ENCODE measurements at places on chromosomes 2 and 18. TPM values are rescaled to one million over a fixed set of nuclear protein-coding genes. Genes with fewer than 3 reads are reported as not detected.

SETBP1 gene
- total RNA-seq, result 7.6 TPM

CELF4 gene
- not detected for total RNA-seq

ANKRD30B gene
- not detected for total RNA-seq

RNF125 gene
- total RNA-seq, result 1.3 TPM

FHOD3 gene
- not detected for total RNA-seq

PPP1CB gene
- 64.2 TPM for total RNA-seq

SMYD5 gene
- total RNA-seq, result 13.5 TPM

CGREF1 gene
- total RNA-seq, result 9.6 TPM

RUFY4 gene
- total RNA-seq, result not detected

GULP1 gene
- 3.2 TPM for total RNA-seq

COL3A1 gene
- 10,756 TPM for total RNA-seq

CYTIP gene
- not detected for total RNA-seq

FRZB gene
- total RNA-seq, result not detected

FAM124B gene
- 0.39 TPM for total RNA-seq

ST6GAL2 gene
- total RNA-seq, result 4.7 TPM

SULT1C2 gene
- not detected for total RNA-seq

COMMD1 gene
- 31.6 TPM for total RNA-seq

CFAP65 gene
- total RNA-seq, result not detected

GPR155 gene
- total RNA-seq, result 2.5 TPM

NETO1 gene
- total RNA-seq, result not detected

LIPT1 gene
- 4.2 TPM for total RNA-seq

MEP1B gene
- total RNA-seq, result not detected

CD8B2 gene
- not detected for total RNA-seq

CIDEA gene
- total RNA-seq, result not detected

TMEM17 gene
- 0.69 TPM for total RNA-seq

UPP2 gene
- total RNA-seq, result not detected

RSAD2 gene
- 1.1 TPM for total RNA-seq
